ENCODE measurements at places on chromosomes 4 and X.

GRCh38 chr4:4666187-4666586, 124.3 kb upstream of the STX18 start:
- no peak for DNase-seq

DNA sequence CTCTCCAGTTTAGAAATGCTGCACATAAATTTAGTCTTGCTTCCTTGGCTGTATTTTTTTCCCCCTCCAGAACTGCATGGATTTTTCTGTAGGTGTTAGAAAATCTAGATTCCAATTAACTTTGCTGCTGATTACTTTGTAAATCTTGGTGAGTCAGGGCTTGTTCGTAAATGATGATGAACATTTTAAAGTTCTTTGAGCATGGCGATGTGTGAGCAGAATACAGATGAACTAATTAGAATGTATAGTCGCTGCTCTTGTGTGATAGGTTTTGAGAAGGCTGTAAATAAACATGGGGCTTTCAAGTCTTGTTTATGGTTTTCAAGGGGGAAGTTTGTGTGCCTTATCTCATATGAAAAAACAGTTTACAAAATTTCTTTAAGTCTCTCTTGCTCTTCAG, 23.3 kb downstream of the LIMCH1 start:
- no peak for DNase-seq

GRCh38 chr4:146959692-146960091, 14.0 kb upstream of the TTC29 start:
- DNase-seq, result no peak

- DNase-seq, result no peak
These were observed 109.4 kb downstream of the SMIM20 start for GRCh38 chr4:26023203-26023972.

DNA sequence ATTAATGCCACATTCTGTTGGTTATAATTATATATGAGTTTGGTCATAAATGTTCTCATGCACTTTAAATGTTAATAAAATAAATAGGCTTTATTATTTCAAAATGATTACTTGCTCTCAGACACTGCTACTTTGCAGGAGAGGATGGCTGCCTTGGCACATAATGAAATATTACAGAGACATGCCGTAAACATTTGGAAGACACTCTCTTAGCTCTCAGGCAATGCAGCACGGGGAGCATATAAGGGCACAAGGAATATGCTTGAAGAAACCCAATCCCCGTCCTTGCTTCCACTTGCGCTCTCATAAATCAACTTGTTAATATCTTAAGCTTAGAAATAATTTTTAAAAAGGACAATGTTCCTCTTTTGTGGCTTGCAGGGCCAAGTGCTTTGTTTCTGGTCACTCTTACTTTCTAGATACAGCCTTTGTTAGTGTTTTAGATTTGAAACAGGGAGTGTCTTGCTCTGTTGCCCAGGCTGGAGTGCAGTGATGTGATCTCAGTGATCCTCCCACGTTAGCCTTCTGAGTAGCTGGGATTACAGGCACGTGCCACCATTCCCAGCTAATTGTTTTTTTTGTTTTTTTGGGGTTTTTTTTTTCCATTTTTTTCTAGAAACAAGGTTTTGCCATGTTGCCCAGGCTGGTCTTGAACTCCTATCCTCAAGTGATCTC, 445.0 kb downstream of the SPRY1 start:
- DNase-seq, result no peak

GRCh38 chr4:80197601-80198440, 518 bp downstream of the PRDM8 start:
- DNase-seq, result no peak

DNA sequence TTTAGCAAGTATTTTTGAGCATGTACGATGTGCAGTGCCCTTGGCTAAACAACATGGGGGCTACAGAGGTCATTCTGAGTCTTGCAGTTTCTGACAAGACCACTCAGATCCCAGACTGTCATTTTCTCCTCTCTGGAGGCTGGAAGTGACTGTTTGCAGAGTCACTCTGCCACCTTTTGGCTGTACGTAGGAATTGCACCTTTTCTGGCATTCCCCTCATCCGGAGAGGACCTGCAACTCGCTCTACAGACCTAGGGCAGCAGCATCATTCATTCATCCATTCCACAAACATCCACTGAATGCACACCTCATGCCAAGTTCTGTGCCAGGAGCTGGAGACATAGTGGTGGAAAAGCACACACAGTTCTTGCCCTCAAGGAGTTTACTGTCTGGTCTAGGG, 160.4 kb upstream of the GPR101 start:
- DNase-seq, result peak; percentile 2

- no peak for DNase-seq
These were observed 379.5 kb downstream of the ZIC3 start for GRCh38 chrX:137945470-137945869.

GRCh38 chr4:47484168-47484567, 907 bp upstream of the ATP10D start:
- DNase-seq, result no peak

DNA sequence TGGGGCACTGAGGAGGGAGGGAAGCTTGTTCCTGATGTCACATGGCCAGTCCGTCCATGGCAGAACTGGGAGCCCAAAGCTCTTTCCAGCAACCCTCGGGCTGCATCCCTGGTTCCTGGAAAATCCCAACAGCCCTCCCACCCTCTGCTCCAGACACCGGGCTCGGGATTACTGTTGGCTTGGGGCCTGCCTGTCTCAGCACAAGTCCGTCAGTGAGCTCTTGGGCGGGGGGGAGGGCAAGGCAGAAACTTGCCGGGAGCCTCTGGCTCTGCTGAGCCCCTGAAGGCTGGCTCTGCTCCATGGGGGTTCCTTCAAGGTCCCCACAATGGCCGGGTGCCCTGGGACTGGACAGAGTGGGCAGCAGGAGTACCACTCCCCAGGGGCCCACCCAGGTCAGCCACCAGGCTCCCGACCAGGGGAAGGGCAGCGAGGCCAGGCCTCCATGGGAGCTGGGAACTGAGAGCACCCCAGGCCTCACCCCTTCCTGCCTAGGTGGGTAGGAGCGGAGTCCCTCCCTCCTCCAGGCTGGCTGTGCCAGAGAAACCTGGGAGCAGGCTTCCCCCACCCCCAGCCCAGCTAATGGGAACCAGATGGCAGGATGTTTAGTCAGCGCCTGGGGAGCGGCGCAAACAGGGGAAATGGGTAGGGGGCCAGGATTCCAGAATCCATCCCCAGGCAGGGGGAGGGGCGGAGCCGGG, 6.4 kb upstream of the HAUS7 start:
- DNase-seq, result no peak

DNA sequence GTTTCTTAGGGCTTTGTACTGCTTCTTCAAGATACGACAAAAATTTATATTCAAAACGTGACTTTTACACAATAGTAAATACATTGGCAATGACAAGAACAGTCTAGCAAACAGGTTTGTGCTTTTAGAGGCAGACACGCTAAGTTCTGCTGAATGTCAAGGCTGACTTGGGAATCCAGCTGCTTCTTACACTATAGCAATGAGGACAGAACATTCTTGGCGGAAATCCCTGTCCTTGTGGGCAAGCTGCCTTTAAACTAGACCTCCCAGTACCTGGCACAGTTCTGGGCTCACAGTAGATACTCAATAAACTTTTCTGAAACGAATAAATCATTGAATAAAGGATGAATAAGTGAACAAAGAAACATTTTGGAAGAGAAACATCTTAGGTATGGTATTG, 148.2 kb downstream of the RASL11B start:
- DNase-seq, result no peak

DNA sequence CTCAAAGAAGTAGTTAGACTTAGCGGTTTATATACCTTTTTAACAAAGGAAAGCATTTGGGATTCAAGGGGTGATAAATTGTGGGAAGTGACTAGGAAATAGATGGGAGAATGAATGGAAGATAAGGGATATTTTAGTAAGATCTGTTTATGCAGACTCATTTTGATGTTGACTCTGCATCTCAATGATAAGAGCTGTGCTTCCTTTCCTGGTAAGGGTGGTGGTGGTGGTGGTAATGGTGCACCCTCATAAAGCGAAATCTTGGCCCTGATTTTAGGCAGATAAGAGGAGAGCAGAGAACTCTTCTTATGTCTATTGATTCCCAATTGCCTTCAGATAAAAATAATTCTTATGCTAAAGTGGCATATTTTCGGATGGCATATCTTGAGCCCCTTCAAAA, 197.1 kb downstream of the SPRY1 start:
- no peak for DNase-seq

DNA sequence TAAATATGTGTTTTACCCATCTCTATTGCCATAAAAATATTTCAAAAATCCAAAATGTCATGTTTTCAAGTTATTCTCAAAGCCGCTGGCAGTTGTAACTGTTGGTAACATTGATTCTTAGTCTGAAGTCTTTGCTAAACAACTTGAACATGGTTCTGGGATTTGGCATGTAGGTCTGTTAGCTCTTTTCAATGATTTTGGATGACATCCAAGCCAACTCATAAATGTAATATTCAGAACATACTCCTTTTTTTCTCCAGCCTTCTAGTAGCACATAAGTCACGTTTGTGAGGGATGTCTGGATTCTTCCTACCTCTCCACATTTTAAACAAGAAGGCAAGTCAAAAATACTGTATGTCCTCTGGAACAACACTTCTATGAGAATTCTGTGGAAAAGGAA, 305.3 kb downstream of the PRR32 start:
- no peak for DNase-seq

DNA sequence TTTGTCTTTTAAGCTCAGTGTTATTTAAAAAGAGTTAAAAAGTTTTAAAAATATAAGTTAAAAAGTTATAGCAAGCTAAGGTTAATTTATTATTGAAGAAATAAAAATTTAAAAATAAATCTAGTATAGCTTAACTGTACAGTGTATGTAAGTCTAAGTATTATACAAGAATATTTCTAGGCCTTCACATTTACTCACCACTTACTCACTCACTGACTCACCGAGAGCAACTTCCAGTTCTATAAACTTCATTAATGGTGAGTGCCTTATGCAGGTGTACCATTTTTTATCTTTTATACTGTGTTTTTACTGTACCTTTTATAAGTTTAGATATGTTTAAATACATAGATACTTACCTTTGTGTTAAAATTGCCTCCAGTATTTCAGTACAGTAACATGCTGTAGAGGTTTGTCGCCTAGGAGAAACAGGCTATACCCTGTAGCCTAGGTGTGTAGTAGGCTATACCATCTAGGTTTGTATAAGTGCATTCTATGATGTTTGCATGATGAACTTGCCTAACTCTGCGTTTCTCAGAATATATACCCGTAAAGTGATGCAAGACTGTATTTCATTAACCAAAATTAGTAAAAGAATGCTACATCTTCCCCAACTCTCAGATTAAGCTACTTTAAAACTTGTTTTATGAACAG, 202.9 kb downstream of the CFAP299 start:
- DNase-seq, result no peak

GRCh38 chrX:84046403-84046984, 141.5 kb downstream of the RPS6KA6 start:
- no peak for DNase-seq

- DNase-seq, result no peak
These were observed 1012.1 kb downstream of the RAB28 start for GRCh38 chr4:12472087-12472486.

- DNase-seq, result no peak
These were observed 22.9 kb upstream of the PUDP start for GRCh38 chrX:7170898-7171297.

- DNase-seq, result no peak
These were observed 99.1 kb downstream of the SNCA start for GRCh38 chr4:89737888-89738287.

GRCh38 chrX:127457161-127457560, 595.0 kb downstream of the ACTRT1 start:
- DNase-seq, result no peak

DNA sequence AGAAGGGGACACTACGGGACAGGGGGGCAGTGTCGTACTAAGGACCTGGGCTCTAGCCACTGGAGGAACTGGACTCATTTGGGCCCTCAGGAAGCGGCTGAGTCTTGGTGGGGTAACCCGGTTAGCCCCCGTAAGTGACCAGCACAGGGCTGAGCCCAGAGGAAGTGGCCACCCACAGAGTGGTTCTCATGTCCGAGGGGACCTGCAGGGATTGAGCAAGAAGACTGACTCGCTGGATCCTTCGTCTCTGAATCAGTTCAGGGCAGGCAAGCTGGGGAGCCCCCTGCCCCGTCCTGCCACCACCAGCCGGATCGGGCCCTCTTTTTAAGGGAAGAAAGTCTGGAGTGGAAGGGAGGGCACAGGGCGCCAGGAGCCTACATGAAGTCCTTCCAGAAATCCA, 719 bp upstream of the BGN start:
- no peak for DNase-seq

GRCh38 chrX:151538190-151539122, 25.0 kb upstream of the PASD1 start:
- no peak for DNase-seq

GRCh38 chr4:136651932-136652331, 880.4 kb downstream of the PCDH18 start:
- no peak for DNase-seq

GRCh38 chr4:25440478-25441030, 63.5 kb downstream of the ANAPC4 start:
- DNase-seq, result no peak
